ENCODE measurements at places on chromosomes 16 and 17.

GRCh38 chr16:17453364-17454038 is 17.3 kb downstream of the XYLT1 start:
- no peak for DNase-seq

- no peak for DNase-seq
Observed at GRCh38 chr16:17063201-17064139, 407.3 kb downstream of the XYLT1 start.

DNA sequence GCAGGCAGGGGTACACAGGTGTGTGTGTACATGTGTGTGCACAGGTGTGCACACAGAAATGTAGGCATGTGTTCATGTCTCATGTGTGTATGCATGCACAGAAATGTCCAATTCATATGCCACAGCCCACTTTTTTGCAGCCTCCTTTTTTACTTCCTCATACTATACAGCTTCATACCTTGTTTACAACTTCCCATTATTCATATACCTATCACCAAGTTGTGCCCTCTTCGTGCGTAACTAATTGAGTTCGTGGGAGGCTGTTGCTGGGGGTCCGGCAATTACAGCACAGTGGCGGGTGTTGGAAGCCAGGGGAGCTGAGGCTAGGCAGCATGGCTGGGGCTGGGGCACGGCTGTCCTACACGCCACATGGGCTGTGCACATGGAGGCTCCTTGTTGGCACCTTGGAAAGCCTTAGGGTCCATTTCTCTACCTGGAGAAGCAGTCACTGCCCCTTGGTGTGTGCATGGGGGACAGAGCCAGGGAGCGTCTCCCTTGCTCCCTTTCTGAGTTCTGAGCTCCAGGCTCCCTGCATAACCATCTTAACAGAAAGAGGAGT is 266.7 kb downstream of the ENGASE start:
- DNase-seq: no peak

- DNase-seq: no peak
Observed at GRCh38 chr16:67149276-67150046, 1.3 kb downstream of the B3GNT9 start.

GRCh38 chr17:73940511-73940910 is 263.0 kb upstream of the RPL38 start:
- DNase-seq: no peak

GRCh38 chr16:56874800-56875199 is 9.8 kb downstream of the SLC12A3 start:
- no peak for DNase-seq

DNA sequence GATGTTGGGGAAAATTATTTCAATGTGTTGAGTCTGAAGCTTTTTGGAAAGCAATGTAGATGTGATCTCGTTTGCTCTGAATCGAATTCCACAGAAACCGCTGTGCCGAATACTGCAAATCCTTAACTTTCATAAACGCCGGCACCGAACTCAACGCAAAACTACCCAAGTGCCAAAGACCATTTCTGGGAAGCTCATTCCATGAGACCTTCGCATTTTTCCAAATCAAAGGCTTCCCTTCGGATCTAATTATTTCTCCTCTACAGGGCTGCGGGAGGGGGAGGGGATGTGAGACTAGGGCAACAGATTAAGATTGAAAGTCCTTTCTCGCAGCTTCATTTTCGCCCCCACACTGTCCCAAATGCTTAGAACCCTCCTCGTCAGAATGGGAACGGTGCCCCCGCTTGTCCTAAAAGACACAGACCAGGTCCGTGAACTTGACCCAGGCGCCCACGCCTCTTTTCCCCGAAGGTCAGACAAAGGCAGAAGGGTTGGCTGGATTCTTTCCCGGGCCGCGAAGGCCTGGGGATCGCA is 4.0 kb downstream of the PRAC1 start:
- no peak for DNase-seq

- no peak for DNase-seq
Observed at GRCh38 chr17:3845291-3845620, 790 bp downstream of the NCBP3 start.
